ENCODE measurements at places on chromosomes 3 and 15.

GRCh38 chr3:124886168-124887056 is 753 bp downstream of the ITGB5 start:
- DNase-seq: peak; percentile 20

DNA sequence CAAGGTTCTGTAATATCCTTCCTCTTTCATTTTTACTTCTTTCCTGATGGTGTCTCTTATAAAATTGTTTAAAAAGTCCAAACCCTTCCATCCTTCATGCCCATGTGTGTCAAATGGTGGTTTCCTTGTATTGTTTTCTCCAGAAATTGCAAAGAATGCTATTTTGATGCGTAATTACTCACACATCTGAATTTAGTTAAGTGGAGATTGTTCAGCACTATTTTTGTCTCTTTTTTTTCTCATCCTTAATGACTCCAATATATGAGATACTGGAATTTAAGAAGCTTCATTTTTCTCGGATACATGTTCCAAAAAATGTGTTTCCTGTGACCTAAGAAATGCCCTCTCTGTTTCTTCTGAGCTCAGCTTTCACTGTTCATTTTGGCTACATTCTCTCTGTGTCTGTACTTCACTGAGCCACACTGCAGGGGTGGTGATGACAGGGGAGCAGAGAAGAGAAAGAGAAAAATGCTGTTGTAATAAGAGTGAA is 799.8 kb downstream of the DIPK2A start:
- no peak for DNase-seq

- DNase-seq: no peak
Measured at GRCh38 chr3:47583320-47584075, 4.8 kb upstream of the CSPG5 start.

- DNase-seq: no peak
Measured at GRCh38 chr3:147187687-147188086, 218.7 kb downstream of the ZIC4 start.

DNA sequence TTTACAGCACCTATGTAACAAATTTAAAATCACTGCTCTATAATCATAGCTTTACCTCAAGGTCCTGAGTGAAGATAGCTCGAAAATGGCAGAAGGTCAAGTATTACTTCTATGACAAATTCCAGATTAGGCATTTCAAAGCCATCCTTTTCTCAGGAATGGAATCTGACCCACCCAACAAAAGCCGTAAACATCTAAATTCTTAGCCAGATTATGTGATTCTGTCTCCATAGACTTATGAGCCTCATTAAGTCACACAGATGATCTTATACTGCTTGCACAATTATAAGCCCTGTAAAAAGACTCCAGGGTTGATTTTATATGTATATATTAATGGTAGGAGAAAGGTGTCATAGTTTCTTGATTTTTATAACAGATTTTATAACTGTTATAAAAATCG is 56.9 kb downstream of the CEP152 start:
- no peak for DNase-seq

All from stimulated activated CD4-positive, alpha-beta T cell treated with anti-CD3 and anti-CD28 coated beads, Interleukin-2, amount 100 ng/mL, for 48 hours (primary cell).